ENCODE measurements at places on chromosomes 12 and 14.

- peak; percentile 20 for DNase-seq
Measured at GRCh38 chr14:35573911-35574310, 39.9 kb downstream of the INSM2 start.

DNA sequence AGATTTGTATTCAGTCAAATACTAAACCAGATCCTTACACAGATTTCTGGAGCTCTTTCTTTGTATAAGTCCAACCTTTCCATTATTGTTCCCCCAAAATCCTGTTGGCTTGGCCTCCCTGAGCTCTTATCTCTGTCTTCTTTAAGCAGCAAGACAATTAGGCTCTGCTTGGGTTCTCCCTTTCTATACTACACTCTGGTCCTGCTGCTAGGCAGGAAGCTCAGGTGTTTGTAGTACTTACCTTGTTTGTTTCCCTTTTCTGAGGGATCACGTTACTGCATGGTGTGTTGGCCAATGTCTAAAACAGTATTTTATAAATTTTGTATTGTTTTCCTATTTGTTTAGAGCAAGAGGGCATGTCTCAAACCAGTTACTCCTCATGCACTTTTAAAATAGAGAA, 192.9 kb downstream of the PRKD1 start:
- DNase-seq: peak; percentile 76

DNA sequence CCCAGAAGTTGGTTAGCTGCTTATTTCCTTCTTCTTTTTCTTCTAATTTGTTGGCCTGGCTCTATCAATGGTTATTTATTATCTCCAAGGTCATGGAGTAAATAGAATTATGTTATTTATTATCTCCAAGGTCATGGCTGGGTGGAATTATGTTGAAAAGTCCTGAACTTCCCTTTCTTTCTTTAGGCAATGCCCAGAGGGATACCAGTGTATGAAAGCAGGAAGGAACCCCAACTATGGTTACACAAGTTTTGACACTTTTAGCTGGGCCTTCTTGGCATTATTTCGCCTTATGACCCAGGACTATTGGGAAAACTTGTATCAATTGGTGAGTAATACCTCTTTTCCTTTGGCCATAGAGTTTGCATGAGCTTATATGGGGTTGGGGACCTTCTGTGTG, 111.6 kb downstream of the SCN8A start:
- no peak for DNase-seq

GRCh38 chr14:96938946-96939345, 141.8 kb downstream of the VRK1 start:
- no peak for DNase-seq

DNA sequence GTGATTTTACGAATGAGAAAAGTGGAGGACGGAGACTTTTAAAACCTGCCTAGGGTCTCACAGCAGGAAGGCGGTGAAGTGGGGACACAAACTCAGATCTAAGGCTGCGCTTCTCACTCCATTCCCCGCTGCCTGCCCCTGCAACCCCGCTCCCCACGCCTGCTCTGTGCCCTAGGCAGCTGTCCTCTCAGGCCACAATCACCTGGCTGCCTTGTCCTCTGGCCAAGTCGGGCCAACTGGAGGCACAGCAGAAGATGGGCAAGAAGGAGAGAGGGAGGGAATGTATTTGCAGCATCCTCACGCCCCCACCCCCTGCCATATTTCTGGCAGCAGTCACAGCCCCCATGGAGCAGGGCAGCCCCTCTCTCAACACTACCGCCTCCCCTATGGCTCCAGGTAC, 94.9 kb downstream of the CHGA start:
- no peak for DNase-seq

DNA sequence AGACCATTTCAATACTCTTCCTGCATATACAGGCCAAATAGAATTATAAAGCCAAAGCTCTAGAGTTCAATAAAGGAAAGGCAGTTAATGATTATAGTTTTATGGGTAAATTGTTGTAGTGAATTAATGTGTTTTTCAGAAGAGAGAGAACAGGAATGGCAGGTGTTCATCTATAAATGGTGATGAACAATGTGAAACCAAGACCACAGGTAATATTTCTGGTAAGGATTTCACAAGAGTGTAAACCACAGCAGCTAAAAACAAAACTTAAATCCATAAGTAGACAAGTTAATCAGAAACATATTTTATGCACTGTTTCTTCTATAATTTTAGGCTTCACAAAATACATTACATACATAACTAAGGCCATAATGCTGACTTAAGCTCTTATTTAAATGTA, 204.4 kb downstream of the SYT1 start:
- DNase-seq: peak; percentile 13

GRCh38 chr14:75487155-75487671, 35.1 kb upstream of the BATF start:
- DNase-seq: no peak

- no peak for DNase-seq
Measured at GRCh38 chr14:29311983-29312382, 545.4 kb downstream of the FOXG1 start.

GRCh38 chr14:31009836-31010574, 15.4 kb upstream of the AP4S1 start:
- no peak for DNase-seq

GRCh38 chr12:107544937-107545336, 140.7 kb upstream of the PWP1 start:
- DNase-seq: no peak

GRCh38 chr14:81062816-81063215, 107.4 kb downstream of the TSHR start:
- no peak for DNase-seq

DNA sequence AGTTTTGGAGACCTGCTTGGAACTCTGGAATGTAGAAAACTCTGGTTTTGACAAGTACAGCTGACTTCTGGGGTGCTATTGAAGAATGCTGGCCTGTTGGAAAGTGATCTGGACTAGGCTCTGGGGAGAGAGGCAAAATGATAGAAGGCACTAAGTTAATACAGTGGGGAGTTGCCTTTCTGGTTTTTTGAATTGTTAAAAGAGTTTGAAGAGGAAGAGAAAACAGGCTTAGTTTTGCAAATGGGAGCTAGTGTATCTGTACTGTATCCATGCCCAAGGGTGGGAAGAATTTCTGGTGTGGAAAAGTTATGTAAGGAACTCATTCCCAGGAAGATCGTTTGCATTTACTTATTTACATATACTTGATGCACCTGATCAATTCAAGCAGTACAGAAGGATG, 43.8 kb downstream of the C12orf75 start:
- DNase-seq: no peak

- no peak for DNase-seq
Measured at GRCh38 chr12:15859116-15859515, 23.1 kb upstream of the STRAP start.

GRCh38 chr14:91185721-91186120, 58.8 kb downstream of the GPR68 start:
- DNase-seq: no peak

DNA sequence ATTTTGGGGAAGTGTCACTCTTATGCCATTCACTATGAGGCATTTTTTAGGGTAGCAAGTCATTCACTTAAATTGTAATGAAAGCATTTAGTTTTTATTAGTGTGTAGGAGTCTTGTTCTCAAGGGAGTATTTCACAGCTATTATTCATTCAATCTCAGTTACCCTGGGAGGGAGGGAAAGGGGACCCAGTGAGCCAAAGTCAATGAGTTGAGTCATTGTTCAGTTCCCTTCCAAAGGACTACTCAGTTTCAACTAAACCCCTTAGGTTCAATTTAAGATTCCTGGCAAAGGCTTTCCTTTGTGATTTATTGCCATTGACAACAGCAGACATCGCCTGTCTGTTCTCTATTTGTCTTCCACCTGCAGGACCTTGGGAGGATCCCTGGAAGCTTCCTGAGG, 29.3 kb upstream of the RASSF8 start:
- DNase-seq: no peak

DNA sequence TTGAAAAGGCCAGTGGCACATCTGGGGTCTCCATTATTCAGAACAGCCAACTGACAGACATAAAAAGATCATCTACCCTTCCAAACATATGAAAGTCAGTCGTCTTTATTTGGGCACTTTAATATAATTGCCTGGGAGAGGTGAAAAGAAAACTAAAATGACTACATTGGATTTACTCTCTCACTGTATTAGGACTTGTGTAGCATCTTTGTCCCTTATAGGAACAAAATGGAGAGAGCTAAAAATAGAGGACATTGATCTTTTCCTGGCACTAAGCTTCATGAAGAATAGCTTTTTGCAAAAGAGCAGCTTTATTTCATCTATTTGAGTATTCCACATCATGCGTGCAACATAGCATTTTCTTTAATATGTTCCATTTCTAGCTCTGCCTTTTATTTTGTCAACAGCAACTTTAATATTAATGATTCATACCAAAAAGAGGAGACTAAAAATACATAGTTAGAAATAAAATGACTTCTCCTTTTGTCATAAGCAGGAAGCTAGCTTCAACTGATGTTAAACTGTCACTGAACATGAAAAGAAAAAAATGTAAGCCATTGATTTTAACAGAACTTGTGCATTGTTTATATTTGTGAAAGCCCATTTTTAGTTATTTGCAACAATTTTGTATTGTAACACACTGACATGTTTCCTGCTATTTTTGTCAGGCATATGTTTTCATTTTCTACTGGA, 254.6 kb downstream of the SEC23A start:
- no peak for DNase-seq

GRCh38 chr12:18640321-18640955, 97.4 kb downstream of the PLCZ1 start:
- no peak for DNase-seq

DNA sequence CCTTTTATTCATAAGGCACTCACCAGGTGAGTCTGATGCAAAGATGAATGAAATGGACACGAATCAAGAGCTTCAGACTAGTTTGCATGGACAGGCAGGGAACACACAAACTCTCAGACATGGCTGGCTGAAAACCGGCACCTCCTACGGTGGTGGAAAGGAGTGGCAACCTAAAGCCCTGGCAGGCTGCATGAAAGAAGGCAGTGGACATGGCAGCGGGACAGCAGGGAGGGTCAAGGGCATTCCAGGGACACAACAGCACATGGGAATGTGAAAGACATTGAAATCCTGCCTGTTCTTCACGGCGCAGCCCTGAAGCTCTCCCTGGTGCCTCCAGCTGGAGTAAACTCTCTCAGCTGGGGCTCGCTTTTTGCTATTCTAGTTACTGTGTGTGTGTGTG, 16.6 kb upstream of the LRTM2 start:
- DNase-seq: no peak

- no peak for DNase-seq
Measured at GRCh38 chr14:68583548-68584280, 209.2 kb downstream of the ZFP36L1 start.

DNA sequence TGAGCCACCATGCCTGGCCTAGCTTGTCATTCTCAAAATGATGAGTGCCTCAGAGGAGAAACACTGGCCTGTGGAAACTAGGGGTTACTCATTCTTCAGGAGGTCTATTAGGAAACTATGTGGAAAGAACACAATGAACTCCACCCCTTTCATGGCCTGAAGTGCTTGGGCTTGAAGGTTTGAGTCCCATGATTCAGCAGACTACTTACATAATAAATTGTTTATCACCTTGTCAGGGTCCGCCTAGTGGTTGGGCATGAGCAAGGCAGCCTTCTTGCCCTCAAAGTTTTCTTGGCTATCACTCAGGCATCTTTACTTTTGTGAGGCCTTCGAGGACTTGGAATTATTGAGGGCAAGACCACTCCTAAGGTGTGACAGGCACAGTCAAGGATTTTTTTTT, 251.2 kb downstream of the ACSS3 start:
- DNase-seq: no peak

- DNase-seq: no peak
Measured at GRCh38 chr12:130545475-130545874, 170.6 kb downstream of the RIMBP2 start.

DNA sequence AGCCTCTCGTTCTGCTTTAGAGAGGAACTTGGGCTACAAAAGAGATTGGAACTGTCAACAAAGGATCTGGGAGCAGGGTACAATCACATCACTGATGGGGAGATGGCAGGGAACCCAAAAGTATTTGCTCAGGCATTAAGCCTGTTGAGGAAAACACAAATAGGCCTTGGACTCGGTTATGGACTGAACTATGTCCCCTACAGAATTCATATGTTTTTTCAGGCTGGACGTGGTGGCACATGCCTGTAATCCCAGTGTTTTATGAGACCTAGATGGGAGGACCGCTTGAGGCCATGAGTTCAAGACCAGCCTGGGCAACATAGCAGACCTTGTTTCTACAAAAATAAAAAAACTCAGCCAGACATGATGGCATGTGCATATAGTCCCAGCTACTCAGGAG, 13.9 kb downstream of the DDX23 start:
- no peak for DNase-seq

- DNase-seq: peak; percentile 94
Measured at GRCh38 chr14:104436741-104437701, 142.5 kb upstream of the C14orf180 start.

DNA sequence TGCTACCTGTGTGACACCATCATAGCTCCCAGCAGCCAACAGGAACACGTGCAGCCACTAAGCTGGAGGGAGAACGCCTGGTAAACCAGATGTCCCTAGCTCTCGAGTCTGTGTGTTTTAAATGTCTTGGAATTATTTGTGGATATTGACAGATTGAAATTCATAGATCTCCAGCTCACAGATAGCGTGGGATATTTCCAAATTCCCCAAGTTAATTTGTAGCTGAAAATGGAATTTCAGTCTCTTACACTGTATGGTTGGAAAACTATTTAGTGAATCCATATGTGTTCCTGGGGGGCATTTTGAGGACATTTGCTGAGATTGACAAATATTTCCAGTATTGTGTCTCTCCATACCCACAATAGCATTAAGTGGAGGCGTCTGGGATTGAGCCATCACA, 618.6 kb upstream of the TMEM132C start:
- no peak for DNase-seq

- DNase-seq: no peak
Measured at GRCh38 chr12:88307961-88308360, 165.9 kb downstream of the TMTC3 start.

- DNase-seq: no peak
Measured at GRCh38 chr12:122836027-122836921, 1.0 kb downstream of the HIP1R start.

- no peak for DNase-seq
Measured at GRCh38 chr12:20463913-20464524, 95.7 kb downstream of the PDE3A start.
